ENCODE measurements at places on chromosomes 1 and 21. TPM values are rescaled to one million over a fixed set of nuclear protein-coding genes. Genes with fewer than 3 reads are reported as not detected.

STK40 gene
- 15.6 TPM for total RNA-seq

HOOK1 gene
- total RNA-seq: not detected

THBS3 gene
- 94.1 TPM for total RNA-seq

ZNF326 gene
- total RNA-seq: 6.4 TPM

CYP4X1 gene
- 1.2 TPM for total RNA-seq

PPIAL4G gene
- not detected for total RNA-seq

ARHGEF19 gene
- total RNA-seq: 8.1 TPM

LCE1B gene
- not detected for total RNA-seq

GCSAML gene
- total RNA-seq: 0.13 TPM

RNU1-2 gene
- total RNA-seq: under 0.01 TPM

SPATA45 gene
- not detected for total RNA-seq

Measured in smooth muscle cell of the pulmonary artery (primary cell).